Stimulated activated CD8-positive, alpha-beta memory T cell treated with anti-CD3 and anti-CD28 coated beads, Interleukin-15, amount 100 ng/mL, for 24 hours (primary cell): ENCODE measurements at places on chromosomes 3 and 15.

DNA sequence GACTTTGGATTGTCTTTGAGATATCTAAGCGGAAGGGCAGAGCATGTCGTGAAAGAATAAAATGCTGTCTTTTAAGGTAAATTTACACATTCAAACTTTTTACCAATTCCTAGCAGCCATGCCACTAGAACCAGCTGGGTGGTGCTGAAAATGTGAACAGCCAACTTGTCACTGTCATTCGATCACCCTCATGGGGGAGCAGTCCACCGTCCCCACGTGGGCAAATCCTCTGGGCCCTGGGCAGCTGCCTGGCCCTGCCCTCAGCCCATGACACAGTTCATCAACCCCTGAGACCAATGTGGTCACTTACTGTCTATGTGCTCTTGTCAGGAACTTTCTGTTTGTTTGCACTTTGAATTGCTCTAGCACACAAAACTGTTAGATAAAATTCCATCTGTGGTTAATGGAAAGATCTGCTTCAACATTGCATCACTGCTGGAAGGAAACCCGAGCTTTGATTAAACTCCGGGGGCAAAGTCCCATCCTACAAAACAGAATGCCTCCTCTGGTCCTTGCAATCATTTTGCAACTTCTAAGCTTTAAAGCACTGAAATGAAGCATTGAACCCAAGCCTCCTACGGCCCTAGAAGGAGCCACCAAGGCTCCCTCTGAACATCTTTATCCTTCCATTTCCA, 50.1 kb downstream of the PCSK6 start:
- DNase-seq = no peak

DNA sequence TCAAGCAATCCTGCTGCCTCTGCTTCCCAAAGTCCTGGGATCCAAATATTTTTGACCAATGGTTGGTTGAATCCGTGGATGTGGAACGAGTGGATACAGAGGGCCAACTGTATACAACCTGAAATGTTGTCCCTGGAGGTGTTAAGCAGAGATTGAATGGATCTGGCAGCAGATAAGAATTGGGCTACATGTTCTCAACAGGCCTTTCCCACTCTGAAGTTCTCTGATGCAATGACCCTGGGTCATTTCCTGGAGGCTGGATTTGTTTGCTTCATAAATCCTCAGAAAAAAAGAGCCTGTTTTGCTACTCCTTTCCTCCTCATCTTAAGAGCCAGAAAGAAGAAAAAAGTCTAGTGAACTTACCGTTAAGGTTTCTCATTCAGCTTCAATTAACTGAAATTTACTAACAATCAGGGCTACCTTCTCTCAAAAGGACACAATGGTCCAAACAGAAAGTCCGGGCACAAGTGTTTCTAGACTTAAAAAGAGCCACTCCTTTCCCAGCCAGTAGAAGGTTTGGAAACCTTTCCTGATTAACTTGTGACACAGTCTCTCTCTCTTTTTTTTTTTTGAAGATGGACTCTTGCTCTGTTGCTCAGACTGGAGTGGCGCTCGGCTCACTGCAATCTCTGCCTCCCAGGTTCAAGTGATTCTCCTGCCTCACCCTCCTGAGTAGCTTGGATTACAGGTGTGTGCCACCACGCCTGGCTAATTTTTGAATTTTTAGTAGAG, 6.5 kb downstream of the ARHGEF3 start:
- no peak for DNase-seq

- no peak for DNase-seq
These were observed 1005.9 kb downstream of the ZPLD1 start for GRCh38 chr3:103440539-103441203.

DNA sequence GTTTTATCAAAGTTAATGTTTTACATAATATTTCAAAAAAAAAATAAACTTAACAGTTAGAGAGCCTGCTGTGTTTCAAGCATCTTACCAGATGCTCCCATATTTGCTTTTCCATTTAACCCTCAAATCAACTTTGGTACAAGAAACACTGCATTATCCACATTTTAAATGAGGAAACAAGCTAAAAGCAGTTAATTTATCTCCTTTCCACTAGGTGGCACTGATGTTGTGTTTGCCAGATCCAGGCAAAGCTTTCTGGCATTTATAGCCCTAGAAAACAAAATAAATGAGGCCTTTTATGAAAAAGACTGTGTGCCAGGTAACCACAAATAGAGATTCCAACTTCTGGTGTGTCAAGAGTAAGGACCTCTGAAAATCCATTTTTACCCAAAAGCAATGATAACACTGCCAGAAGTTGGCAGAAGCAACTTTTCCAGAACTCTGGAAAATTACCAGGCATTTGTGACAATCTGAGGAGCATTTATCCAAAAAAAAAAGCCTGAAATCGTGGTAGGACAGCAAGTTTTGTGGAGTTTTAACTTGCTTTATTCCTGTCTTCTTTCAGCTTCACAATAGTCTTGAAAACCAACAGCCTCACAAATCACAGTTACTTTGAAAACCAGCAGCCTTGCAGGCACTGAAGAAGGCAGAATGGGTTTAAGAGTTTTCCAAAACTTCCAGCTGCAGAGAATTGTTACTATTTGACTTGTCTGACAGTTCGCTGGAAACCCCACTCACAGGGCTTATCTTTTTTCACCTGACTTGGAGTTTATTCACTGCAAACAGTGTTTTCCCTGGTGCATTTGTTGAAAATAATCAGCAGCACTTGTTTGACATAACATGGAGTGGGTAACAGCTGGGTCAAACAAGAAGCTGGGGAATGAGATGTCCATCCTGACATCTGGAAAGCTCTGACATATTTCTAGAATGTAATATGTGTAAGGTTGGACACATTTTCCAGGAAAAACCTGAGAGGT, 9.2 kb downstream of the FAM162A start:
- DNase-seq = no peak

DNA sequence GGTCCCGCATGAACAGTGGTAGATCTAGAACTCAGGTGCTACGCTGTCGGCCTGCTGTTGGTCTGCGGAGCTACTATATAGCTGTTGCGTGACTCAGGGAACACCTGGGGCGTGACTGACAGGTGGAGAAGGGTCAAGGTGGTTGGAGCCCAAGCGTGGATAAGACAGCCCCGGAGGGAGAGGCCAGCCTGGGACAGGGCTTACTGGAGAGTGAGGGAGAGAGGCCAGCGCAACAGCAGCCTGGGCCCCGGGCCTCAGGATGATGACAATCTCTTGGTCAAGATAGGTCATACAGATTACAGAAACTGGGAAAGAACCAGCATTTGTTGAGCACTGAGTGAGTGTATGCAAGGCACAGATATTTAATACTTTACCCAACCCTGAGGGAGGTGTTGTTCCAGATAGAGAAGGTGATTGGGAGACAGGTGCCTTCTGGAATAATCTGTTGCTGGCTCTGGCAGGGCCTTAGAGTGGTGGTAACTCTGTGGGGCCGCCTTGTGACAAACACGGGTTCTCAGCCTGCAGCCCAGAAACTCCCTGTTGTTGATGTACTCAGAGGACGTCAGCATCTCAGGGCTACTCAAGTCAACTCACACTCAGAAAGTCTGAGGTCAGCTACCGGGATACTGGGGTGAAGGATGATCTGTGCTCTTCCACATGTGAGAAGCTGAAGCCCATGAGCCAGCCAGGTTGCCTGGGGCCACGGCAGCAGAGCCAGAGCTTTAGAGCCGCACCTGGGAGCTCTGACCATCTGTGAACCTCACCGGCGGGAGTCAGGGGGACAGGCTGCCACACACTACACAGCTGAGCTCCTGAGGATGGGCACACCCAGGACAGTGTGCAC, 265.4 kb upstream of the HES1 start:
- DNase-seq = no peak

DNA sequence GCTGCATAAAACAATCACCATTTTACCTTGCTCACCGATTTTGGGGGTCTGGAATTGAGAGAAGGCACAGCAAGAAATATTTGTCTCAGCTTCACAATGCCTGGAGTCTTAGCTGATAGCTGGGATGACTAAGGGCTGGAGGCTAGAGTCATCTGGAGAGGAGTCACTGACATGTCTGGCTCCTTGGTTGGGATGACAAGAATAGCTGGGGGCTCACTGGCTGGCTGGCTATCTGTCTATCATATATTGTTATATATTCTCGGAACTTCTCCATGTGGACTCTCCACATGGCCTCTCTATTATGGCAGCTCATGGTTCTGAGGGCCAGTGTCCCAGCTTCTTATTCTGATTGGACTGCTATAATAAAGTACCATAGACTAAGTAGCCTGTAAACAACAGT, 20.0 kb upstream of the TRIM71 start:
- no peak for DNase-seq

- no peak for DNase-seq
These were observed 55.7 kb upstream of the WNT7A start for GRCh38 chr3:13935494-13936094.

- DNase-seq = no peak
These were observed 25.3 kb upstream of the HRH1 start for GRCh38 chr3:11128682-11129632.

- no peak for DNase-seq
These were observed 25.4 kb downstream of the ZBTB38 start for GRCh38 chr3:141393735-141394076.

GRCh38 chr3:5564278-5564666, 376.8 kb downstream of the EDEM1 start:
- no peak for DNase-seq

DNA sequence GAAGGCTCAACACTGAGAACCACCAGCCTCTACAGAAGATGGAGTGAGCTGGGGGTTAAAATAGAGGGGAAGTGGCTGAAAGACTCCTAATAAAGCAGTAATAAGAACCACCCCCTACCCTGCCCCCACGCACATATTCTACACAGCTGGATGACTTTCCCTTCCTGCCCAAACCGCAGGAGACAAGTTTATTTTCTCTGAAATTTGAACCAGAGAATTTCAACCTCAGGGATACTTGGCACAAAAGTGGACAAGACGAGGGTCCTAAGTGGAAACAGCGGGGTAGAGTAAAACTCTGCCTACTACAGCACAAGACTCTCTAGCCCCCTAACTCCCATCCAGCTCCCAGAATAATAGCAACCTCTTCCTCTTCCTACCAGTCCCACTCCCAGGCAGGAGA, 28.4 kb downstream of the USF3 start:
- DNase-seq = no peak

- no peak for DNase-seq
These were observed 279.3 kb upstream of the LRRFIP2 start for GRCh38 chr3:37453393-37454389.

DNA sequence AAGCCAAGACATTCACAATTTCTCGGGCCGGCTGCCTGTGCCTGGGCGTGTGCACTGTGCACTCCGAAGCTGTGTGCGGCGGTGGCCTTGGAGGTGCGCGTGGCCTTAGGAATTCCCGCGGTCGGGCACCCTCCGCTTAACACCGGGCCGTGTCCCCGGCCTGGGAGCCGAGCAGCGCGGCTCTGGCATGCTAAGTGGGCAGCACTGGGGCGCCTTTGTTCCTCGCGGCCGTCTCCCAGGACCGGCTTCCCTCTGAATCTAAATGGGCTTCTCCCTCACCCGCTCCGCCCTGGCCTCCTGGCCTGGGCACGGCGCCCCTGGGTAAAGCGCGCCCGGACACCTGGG, 498 bp upstream of the ARNT2 start:
- DNase-seq = no peak

DNA sequence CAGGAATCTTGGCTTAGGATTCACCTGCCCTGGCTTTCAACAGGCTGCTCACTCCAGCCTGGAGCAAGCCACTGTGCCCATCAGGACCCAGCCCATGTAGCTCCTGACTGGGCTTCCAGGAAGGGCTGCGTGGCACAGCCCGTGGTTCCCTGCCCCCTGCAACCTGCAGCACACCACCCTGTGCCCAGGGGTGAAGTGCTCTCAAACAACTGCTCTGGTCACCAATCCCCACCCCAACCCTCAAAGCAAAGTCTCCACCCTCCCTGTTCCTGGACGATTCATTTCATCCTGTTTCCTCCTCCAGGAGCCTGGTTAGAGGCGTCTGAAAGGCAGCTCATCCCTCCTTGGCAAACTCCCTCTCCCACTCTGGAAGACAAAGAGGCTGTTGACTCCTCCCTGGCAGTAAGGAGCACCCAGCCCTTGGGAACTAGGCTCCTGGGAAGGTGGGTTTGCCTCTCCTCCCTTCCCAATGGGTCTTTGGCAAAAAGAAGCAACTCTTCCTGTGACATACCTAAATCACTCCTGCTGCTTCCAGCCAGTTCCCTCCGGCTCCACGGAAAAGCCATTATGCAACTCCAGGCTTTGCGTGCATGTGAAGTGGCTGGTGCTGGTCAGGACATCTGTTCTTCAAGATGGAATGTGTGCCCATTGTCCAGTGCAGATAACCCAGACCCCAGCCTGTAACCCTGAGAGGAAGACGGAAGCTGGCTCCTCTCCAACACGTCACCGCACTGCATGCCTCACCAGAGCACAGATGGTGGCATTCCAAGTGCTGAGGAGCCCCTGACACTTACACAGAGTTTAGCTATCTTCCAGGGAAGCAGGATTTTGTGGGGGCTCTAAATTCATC, 29.1 kb upstream of the VIPR1 start:
- no peak for DNase-seq

- no peak for DNase-seq
These were observed 92.0 kb downstream of the GABRG3 start for GRCh38 chr15:27062951-27063350.

DNA sequence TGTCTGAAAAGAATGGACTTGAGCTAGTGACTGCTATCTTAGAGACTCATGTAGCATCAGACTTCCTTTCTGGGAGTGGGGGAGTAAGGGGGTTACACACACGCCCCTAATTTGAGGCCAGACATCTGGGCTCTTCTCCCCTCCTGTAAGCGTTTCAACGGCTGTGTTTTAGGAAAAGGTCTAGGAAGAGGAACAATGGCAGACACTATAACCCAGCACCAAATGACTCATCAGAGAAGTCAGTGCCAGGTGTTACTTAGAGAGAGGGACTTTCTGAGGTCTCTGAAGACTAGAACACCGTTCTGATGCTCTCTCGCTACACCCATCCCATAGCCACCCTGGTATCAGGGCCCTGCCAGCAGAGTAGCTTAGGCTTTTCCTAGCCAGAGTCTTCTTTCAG, 65.5 kb downstream of the SSUH2 start:
- DNase-seq = no peak

DNA sequence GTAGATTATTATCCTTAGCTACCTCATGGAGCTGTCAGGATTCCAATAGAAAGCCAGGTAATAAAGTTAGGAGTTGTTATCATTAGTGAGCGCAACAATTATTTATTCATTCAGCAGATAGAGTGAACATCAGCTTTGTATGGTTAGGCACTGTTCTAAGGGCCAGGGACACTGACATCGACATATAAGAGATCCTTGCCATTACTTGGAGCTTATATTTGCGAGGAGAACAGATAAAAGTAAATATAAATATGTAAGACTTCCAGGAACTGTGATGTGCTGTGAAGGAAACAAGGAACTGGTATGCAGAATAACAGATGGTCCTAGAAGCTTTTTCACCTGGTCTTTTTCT, 473 bp downstream of the LSM3 start:
- DNase-seq = no peak

- no peak for DNase-seq
These were observed 314.8 kb upstream of the LRRC3B start for GRCh38 chr3:26307787-26308186.

- no peak for DNase-seq
These were observed 477.1 kb upstream of the NR2F2 start for GRCh38 chr15:95853350-95853749.

GRCh38 chr3:31250116-31250777, 282.5 kb upstream of the STT3B start:
- DNase-seq = no peak

GRCh38 chr3:101942356-101942755, 93.0 kb downstream of the NFKBIZ start:
- no peak for DNase-seq
